ENCODE measurements at places on chromosomes 2 and 18.

DNA sequence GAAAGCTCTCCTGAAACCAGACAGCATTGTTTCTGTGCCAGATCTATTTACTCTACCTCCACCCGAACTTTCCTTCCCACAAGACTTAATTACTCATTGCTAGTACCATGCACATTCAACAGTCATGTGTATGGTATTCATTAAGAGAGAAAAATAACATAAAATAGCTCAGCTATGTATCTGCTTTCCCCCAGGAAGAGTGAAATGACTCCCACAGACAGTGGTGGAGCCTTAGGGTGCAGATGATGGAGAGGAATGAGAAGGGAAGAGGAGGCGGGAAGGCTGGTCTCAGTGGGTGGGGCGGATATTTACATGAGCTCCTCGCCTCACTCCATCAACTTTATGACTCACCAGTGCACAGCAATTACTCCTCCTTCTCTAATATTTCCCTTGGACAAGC, 724.5 kb downstream of the EPHA4 start:
- DNase-seq = no peak

GRCh38 chr2:103780088-103780702, 1018.4 kb downstream of the TMEM182 start:
- DNase-seq = no peak

- no peak for DNase-seq
These were observed 84.5 kb upstream of the TAF1B start for GRCh38 chr2:9758741-9759140.

GRCh38 chr18:24189664-24190346, 50.9 kb downstream of the CABYR start:
- no peak for DNase-seq

GRCh38 chr2:139946690-139947089, 1166.5 kb upstream of the NXPH2 start:
- no peak for DNase-seq

GRCh38 chr2:2022941-2023586, 278.7 kb upstream of the PXDN start:
- DNase-seq = no peak

Measured in central memory CD8-positive, alpha-beta T cell (primary cell).